Gastrocnemius medialis (tissue), 4 donors: ENCODE measurements at places on chromosomes 5 and 9. TPM values are rescaled to one million over a fixed set of nuclear protein-coding genes. Genes with fewer than 3 reads are reported as not detected.

The QRFP gene
- not detected for total RNA-seq

The IL9 gene
- total RNA-seq, result not detected

The REEP2 gene
- total RNA-seq, result 3.5 TPM

The TRIM23 gene
- 21.8 TPM for total RNA-seq

The PTPRD gene
- total RNA-seq, result 2.0 TPM

The HK3 gene
- total RNA-seq, result 2.6 TPM

The LVRN gene
- 0.63 TPM for total RNA-seq

The PCDHA1 gene
- not detected for total RNA-seq

The RXRA gene
- 166 TPM for total RNA-seq

The ADGRD2 gene
- total RNA-seq, result not detected

GRCh38 chr5:130687085-130687733 is 477.8 kb downstream of the HINT1 start:
- H3K4me3 ChIP-seq, result no peak overlapping the region
- no peak for DNase-seq
- no peaks in the 10 kb centered on the region for H3K27me3 ChIP-seq
- H3K36me3 ChIP-seq, result no peaks in the 10 kb centered on the region
- no peak overlapping the region for H3K27ac ChIP-seq

- H3K36me3 ChIP-seq, result no peaks in the 10 kb centered on the region
- no peaks in the 10 kb centered on the region for H3K4me1 ChIP-seq
- no peaks in the 10 kb centered on the region for H3K27me3 ChIP-seq
- no peak for DNase-seq
- H3K4me3 ChIP-seq, result no peak overlapping the region
Measured at GRCh38 chr9:77582525-77582924, 65.6 kb downstream of the GNA14 start.

DNA sequence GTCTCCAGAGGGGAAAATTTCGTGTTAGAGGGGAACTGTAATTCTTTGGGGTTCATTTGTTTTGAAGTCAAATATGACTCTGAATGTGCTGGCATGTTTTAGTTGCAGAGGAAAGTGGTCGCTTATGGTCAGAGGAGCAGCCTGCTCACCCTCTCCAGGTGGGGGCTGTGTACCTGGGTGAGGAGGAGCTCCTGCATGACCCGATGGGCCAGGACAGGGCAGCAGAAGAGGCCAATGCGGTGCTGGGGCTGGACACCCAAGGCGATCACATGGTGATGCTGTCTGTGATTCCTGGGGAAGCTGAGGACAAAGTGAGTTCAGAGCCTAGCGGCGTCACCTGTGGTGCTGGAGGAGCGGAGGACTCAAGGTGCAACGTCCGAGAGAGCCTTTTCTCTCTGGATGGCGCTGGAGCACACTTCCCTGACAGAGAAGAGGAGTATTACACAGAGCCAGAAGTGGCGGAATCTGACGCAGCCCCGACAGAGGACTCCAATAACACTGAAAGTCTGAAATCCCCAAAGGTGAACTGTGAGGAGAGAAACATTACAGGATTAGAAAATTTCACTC is 13.5 kb downstream of the TXNDC15 start:
- no peak overlapping the region for H3K4me3 ChIP-seq
- DNase-seq, result no peak
- no peaks in the 10 kb centered on the region for H3K27me3 ChIP-seq
- no peak overlapping the region for H3K27ac ChIP-seq

- H3K27me3 ChIP-seq, result no peaks in the 10 kb centered on the region
- H3K4me3 ChIP-seq, result no peak overlapping the region
- H3K27ac ChIP-seq, result no peak overlapping the region
- DNase-seq, result no peak
Measured at GRCh38 chr9:84860249-84861115, 191.0 kb downstream of the NTRK2 start.

DNA sequence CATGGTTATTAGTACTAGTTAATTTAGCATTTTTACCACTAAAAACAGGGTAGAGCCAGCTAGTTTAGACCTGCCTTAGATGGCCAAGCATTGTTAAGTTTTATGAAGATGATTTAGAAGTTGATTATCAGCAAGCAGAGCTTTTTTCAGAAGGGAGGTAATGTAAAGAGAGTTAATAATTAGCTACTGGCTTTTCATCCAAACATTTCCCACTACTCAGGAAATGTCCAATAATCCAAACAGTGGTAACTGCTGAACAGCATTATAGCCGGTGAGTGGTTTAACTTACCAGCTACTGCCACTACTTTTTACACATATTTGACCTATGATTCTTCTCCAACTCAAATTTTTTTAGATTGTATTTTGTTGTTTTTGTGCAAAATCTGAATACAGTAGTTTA is 1.7 kb downstream of the ITGA1 start:
- no peaks in the 10 kb centered on the region for H3K36me3 ChIP-seq
- H3K27ac ChIP-seq, result peak overlapping the region; percentile 68
- H3K4me1 ChIP-seq, result peaks cover 13% of the 10 kb centered on the region
- no peaks in the 10 kb centered on the region for H3K27me3 ChIP-seq
- DNase-seq, result no peak

DNA sequence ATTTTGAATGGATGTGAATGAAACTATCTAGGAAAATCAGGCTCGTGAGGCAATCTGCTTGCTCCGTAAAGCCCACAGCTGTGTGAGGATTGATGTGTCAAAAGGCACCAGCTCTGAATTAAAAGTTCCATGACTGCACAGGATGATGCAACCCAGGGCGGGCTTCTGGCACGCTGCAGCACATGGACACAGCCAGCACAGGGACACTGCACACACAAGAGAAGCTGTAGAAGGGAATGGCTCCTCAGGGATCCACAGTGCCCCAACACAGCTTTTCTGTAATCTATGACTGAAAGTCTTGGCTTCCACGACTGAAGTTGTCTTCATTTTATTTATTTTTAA is 151.0 kb downstream of the GCNT1 start:
- H3K27me3 ChIP-seq, result no peaks in the 10 kb centered on the region
- no peaks in the 10 kb centered on the region for H3K4me1 ChIP-seq
- peak; percentile 76 for DNase-seq
- H3K36me3 ChIP-seq, result no peaks in the 10 kb centered on the region

DNA sequence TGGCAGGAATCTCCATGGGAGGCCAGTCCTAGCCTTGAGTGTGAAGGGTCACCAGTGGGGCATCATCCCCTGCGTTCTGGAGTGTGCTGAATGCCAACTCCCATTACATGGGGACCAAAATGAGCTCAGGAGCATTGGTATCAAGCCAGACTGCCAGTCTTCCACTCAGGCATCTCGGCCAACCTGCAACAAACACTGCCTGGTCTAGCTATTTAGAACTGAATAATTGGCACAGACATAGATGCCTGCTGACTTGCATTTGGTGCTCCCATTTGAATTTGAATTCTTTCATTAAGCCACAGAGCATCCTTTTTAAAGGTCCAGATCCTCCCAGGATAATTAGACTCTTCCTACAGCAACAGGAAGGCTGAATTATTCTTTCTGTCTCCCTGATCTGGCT is 116.6 kb upstream of the ABCA1 start:
- no peaks in the 10 kb centered on the region for H3K36me3 ChIP-seq
- H3K4me3 ChIP-seq, result no peak overlapping the region
- H3K27ac ChIP-seq, result no peak overlapping the region

DNA sequence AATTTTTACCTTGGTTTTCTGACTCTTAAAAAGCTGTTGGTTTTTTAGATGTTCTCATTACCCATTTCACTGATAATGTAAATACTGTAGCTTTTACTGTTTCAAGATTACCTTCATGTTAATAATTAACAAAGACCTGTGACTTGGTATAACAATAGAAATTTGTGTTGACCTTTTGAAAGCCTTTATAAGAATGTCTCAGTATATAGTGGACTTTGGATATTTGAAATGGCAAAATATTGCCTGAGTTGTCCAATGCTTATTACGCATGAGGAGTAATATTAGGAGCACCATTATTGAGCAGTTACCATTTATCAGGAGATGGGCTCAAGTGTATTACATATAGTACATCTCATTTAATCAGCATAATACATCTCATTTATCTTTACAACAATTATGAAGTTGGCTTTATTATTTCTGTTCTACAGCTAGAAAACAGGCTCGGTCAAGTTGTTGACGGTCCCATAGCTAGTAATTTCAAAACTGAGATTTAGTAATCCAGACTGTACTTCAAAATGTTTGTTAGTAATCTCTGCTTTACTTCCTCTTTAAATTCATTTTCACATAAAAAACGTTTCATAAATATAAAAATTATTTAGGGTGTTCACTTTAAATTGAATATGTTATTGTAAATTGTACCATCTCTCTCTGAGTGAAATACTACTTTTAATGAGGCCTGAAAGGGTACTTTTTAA is 50.7 kb upstream of the FKTN start:
- H3K4me3 ChIP-seq, result no peak overlapping the region
- peaks cover 7% of the 10 kb centered on the region for H3K36me3 ChIP-seq
- no peaks in the 10 kb centered on the region for H3K27me3 ChIP-seq

- DNase-seq, result no peak
- no peak overlapping the region for H3K27ac ChIP-seq
- no peaks in the 10 kb centered on the region for H3K36me3 ChIP-seq
- H3K4me1 ChIP-seq, result no peaks in the 10 kb centered on the region
Measured at GRCh38 chr5:66967826-66968262, 228.8 kb downstream of the CD180 start.

DNA sequence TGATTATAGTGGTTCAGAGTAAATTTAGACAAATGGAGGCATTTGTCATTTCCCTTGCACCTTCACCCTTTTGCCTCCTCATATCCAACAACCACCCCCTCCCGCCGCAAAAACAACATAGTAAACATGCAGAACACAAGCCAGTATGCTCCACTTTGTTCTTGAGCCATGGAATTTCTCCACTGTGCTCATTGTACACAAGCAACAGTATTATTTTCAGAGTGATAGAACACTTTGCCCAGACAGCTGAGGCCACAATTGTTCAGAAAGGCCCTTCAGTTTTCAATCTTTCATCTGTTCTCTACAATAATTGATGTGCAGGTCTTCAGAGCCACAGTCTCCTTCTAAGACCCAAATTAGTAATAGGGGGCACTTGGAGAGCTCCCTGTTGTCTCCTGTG is 272.8 kb upstream of the SLC30A5 start:
- H3K4me3 ChIP-seq, result no peak overlapping the region
- H3K27ac ChIP-seq, result peak overlapping the region; percentile 60
- H3K27me3 ChIP-seq, result no peaks in the 10 kb centered on the region
- peaks cover 9% of the 10 kb centered on the region for H3K4me1 ChIP-seq
- no peaks in the 10 kb centered on the region for H3K36me3 ChIP-seq

- no peak overlapping the region for H3K27ac ChIP-seq
- no peaks in the 10 kb centered on the region for H3K4me1 ChIP-seq
- no peak for DNase-seq
- no peak overlapping the region for H3K4me3 ChIP-seq
- no peaks in the 10 kb centered on the region for H3K36me3 ChIP-seq
Measured at GRCh38 chr5:135481387-135481786, 29.2 kb upstream of the TIFAB start.

- DNase-seq, result no peak
- no peak overlapping the region for H3K27ac ChIP-seq
- H3K36me3 ChIP-seq, result no peaks in the 10 kb centered on the region
Measured at GRCh38 chr5:127988146-127988760, 95.3 kb upstream of the SLC12A2 start.

DNA sequence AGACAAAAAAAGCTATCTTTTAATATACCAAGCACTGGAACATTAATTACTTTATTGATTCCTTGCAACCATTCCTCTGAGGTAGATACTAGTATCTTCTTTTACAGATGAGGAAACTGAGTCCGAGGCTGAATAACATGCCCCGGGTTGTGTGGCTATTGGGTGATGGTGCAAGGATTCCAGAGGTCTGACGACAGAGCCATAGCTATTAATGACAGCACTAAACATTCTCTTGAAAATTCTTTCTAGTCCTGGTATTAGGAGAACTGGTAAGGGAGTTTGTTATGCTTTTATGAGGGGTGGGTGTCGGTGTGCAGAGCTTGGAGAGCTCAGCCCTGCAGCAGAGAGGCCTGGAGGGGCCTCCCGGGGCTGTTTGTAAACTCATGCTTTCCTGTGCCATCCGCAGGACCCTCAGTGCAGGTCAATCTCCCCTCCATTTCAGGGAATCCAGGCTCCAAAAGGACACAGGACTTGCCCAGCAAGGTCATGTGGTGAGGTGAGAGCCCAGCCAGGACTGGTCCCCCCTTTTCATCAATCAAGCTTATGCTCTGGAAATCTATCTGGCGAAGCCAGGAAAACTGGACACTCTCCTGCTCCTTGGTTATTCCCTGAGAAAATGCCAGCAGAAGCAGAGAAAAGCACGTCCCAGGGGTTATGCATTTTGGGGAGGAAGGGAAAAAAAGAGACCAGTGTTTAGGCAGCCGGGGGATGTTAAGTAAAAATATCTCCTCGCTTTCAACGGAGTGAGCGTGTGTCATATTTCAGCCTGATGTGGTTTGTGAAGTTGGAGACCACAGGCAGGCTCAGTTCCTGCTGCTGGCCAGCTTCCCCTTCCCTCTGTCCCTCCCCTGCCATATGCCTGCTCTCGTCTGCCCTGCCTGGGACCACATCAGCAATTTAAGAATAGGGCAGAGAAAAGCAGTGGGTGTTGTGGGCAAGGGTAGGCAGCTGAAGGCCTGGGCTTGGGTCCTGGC is 3.7 kb downstream of the GSN start:
- H3K4me1 ChIP-seq, result peaks cover 38% of the 10 kb centered on the region
- no peak overlapping the region for H3K4me3 ChIP-seq
- peak overlapping the region; percentile 75 for H3K27ac ChIP-seq
- no peaks in the 10 kb centered on the region for H3K27me3 ChIP-seq
- H3K36me3 ChIP-seq, result no peaks in the 10 kb centered on the region

DNA sequence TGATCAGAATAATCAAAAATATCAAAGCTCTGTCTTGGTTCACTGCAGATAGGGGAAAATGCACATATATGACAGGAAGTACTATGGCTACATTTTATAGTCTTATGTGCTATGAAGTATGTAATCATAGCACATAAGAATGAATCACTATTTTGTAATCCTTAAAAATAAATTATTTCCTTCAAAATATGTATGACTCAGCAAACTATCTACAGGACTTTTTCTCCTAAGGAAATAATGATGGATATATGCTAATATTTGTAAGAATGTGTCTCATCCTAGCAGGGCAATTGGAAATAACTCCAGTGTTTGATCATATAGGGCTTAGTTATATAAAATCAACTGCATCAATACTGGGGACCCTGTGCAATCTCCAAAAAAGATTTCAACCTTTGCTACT is 85.1 kb downstream of the SLC24A2 start:
- H3K4me3 ChIP-seq, result no peak overlapping the region
- H3K4me1 ChIP-seq, result no peaks in the 10 kb centered on the region
- DNase-seq, result no peak
- H3K36me3 ChIP-seq, result no peaks in the 10 kb centered on the region
- H3K27me3 ChIP-seq, result no peaks in the 10 kb centered on the region
